ENCODE measurements at places on chromosomes 2 and 18.

- DNase-seq, result no peak
These were observed 671.8 kb upstream of the SLC39A10 start for GRCh38 chr2:194985258-194985657.

DNA sequence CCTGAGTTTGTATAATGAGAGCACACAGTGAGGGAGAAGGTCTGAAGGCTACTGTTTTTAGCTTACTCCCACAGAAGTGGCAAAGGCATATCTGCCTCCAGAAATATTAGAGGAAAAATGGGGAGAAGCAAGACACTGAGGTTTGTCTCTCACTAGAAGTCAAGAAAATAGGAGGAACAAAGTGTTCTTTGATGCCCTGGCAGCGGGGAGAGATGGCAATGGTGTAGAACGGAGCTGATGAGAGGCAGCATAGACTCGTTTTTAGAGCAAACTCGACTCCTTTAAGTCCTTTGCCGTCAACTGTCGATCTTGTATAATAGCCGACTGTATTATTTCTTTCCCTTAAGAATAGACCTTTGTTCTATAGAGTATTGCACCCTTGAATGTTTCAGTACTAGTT, 73.8 kb downstream of the ANKRD44 start:
- DNase-seq, result no peak

DNA sequence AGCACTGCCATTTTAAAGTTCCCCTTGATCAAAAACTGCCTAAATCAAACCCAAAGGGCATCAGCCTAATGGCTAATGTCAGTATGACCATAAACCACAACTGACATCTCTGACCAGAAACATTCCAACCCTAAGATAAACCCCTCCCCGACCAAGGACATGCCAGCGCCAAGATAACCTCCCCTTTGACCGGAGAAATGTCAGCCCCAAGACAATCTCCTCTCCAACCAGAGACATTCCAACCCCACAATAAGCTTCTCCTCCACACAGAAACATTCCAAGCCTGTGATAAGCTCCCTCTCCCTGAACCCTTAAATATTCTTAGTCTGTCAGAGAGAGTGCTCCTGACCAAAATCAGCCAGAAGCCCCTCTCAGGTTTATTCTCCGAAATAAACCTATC, 188.3 kb upstream of the MSH6 start:
- DNase-seq, result no peak

- DNase-seq, result no peak
These were observed 4.3 kb downstream of the PMAIP1 start for GRCh38 chr18:59904011-59904601.

DNA sequence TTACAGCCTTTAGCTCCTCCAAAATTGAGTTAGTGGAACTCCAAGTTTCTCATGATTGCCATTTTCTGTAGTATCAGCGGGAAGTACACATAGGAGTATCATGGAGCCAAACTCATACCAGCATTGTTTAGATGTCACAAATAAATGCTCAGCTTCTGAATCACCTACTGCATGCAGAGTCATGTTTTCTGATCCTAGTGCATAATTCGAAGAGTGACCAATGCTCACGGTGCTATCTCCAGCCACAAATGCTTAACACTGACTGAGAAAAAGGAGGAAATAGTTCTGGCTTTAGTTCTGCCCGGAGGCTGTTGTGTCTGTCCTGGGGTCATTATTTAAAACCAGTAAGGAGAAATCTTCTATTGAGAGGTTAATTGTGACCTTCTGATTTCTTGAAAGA, 45.4 kb upstream of the LRATD1 start:
- peak; percentile 4 for DNase-seq

GRCh38 chr2:71606244-71606643, 152.9 kb downstream of the DYSF start:
- DNase-seq, result no peak

DNA sequence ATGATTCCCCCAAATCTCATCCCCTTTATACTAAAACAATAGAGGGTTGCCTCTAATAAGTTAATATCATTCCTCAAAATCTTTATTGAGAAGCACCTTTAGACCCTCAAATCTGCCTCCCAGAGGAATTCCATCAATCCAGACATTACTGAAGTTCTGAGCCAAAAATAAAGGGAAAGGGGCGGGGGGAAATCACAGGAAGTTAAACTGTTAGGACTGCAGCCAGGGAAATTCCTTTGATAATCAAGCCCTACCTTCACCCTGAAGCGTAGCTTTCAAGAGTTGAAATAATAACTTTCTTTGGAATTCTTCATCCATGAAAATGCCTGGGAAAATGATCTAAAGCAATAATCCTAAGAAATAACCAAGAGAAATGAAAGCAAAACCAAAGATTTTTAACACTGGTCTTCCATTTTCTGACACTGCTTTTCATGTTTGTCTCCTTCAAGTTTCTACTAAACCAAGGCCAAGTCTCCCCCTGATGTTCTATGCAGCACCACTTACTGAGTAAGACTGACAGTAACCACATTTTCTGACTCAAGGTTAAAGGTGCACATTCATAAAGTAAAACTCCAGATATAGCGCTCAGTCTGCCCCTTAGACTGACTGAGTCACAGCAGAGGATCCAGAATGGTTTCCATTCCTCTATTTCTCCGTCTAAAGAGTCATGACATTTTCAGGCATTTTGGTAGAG, 78.2 kb downstream of the TCF4 start:
- peak; percentile 85 for DNase-seq

- no peak for DNase-seq
These were observed 5.5 kb upstream of the CYP26B1 start for GRCh38 chr2:72153026-72153791.

GRCh38 chr2:105625632-105626031, 119.1 kb upstream of the NCK2 start:
- DNase-seq, result no peak

GRCh38 chr18:41745166-41746049, 209.6 kb upstream of the PIK3C3 start:
- peak; percentile 30 for DNase-seq

DNA sequence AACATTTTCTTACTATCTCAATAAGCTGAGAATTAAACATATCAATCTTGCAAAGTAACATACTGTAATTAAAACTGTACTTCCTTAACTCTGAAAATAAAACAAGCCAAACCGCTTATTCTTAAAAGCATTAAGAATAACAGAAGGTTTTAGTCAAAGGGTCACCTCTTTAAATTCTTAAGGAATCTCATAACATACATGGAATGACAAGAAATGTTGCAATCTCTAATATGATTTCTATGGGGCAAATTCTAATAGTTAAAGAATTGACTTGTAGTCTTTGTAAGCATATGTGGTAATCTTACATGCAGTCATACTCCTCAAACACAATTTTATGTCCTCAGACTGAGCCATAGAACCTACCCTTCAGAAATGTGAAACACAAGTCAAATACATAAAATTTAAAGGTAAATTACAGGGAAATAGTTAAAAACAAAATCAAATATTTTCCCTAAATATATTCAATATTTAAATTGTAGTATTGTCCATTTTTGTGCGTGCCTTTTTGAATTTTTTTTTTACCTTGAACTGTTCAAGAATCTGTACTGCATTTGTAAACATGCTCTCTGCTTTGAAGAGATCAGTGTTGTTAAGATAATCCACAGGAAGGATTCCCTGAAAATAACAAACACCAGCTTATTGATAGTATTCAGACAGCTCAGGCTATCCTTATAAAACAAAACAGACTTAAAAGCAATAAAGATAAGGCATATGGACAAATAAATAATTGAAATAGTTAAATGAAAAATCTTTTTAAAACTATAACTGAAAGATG, 48.2 kb downstream of the PIGN start:
- DNase-seq, result no peak

DNA sequence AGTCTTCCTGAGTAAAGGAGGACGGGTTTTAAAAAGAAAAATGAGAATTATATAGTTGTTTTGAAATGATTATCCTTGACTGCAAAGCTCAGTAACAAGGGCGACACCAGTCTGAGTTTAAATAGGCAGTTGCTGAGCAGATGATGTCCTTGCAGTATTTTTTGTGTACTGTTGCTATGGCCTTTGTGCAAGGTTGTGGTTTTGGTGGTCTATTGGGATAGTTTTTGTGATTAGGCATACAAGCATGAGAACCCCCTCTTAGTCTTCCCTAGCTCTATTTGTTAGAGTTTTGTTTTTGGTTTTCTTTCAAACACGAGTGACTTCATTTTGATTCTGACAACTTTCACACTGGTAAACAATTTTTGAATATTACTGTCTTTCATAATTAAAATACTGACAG, 64.1 kb downstream of the TAF4B start:
- no peak for DNase-seq

DNA sequence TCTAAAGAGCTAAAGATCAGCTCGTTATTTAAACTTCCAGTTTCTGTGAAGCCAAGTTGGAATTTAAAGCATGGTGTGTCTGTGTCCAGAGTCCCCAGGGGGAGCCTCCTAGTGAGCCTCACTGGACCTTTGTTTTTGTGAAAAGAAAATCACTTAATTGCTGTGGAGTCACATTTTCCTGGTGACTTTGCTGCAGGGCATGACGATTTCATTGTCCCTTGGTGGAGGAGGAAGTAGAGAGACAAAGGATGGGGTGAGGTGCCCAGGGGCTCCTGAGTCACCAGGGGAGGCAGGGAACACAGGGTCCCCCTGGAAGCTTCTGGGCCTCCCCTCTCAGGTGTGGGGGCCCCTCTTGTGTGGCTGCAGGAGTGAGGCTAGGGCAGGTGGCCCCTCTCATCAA, 19.7 kb downstream of the ATP6V1C2 start:
- DNase-seq, result no peak

DNA sequence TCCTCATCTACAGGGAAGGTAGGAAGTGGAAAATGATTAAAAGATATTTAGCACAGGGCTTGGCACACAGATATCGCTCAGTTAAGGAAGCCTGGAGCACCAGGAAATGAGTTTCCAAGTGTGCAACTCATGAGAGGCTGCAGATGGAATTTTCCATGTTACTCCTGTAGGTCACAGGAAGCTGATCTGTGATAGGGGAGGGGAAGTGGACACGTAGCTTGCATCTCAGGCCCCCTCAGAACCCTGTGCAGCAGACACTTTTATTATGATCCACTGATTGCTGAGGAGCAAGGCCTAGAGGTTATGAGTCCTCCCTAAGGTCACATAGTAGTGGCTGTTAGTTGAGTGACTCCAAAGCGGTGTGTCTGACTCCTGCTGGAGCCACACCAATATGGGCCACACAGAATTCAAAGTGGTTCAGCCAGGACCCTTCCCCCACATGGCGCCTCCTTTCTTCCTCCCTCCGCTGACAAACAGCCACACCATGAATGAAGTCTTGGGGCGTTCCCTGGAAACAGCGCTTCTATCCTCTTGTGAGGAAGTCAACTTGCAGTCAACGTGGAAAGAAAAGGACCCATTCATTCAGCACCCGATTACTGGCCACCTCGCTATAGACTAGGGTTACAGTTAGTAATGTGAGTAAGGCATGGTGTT, 21.5 kb downstream of the DYSF start:
- no peak for DNase-seq

- DNase-seq, result no peak
These were observed 44.5 kb downstream of the PKP4 start for GRCh38 chr2:158501301-158501700.

- no peak for DNase-seq
These were observed 48.1 kb downstream of the ACOXL start for GRCh38 chr2:110780461-110780860.

- no peak for DNase-seq
These were observed 21.5 kb upstream of the BIN1 start for GRCh38 chr2:127128445-127128904.

GRCh38 chr2:94870440-94871225, 597 bp upstream of the TEKT4 start:
- no peak for DNase-seq

GRCh38 chr2:84839851-84840250, 41.0 kb downstream of the TRABD2A start:
- DNase-seq, result no peak

DNA sequence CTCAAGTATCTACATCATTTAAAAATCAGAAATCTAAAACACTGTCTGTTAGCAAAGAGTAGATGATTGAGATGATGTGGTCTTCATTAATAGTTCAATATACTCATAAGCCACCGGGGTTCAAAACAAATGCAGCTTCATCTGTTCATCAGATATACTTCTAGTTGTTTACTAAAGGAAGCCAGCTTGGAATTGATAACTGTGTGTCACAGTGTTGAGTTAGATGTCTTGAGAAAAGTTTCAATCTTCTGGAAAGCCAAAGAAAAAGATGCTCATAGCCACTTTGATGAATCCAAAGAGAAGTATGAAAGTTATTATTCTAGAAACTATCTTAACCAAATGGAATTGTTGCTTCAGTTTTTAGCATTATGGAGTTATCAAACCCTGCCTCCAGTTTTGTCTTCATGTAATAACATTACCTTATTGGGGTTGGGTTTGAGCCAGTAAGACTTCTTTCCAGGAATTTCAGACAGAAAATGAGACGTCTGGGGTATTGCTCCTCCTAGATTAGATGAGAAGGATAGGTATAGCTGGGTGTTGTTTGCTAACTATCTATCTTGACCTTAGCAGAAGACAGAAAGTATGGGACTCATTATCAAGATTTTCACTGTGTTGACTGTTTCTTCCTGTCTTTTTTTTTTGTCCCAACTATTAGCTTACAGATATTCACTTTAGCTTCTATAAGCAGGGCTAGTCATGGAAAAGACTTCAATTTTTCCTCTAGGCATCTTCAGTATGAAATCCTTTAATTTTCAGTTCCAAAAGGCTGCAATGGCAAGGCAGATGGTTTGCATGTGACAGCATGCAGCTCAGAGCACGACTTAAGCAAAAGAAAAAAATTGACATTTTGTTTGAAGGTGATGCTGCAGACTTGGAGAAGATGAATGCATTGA, 66.5 kb downstream of the LNPK start:
- no peak for DNase-seq

DNA sequence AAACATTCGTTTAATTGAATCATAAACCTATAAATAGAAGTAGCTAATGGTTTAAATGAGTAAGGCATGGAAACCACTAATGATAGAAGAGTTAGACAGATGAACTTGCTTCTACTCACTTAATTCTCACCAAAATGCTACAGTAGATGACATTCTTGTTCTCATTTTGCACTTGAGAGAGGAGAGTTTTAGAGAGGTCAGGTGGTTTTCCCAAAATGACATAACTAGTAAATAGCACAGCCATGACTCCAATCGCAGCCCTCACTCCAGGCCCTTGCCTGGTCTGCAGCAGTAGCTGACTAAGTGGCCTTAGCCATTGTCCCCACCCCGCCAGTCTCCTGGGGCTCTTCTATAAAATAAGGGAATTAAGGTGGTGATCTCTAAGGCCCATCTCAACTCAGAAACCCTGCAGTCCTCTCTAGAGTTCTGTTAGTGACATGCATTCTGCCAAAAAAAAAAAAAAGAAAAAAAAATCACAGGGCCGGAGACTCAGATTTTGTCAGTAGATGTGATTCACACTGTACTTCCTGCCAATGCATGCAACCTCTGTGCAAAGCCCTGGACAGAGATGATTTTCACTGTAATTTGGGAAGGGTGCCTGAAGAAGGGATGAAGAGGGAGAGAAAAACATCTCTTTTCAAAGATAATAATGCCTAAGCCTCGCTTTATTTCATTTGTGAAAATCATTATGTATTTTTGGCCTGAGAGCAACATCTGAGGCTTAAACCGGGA, 221.8 kb downstream of the ANAPC1 start:
- peak; percentile 76 for DNase-seq

DNA sequence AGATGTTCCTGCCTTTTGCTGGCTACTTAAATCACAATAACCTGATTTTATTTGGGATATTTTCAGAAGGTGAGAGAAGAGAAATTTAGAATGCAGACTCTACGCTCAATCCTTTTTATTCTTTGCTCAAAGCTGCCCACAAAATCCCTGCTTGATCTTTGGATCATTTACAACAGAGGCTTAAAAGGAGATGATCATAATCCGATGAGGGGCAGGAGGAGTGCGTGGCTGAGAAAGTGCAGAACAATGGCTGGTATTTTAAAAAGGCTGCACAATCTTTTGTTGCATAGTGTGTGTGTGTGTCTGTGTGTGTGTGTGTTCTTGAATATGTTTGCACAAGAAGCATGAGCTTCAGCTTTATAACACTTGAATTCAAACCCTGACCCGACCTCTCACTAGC, 256.3 kb upstream of the MYT1L start:
- DNase-seq, result no peak
